SJCRH30 (cell line): ENCODE measurements at places on chromosomes 11 and 22. TPM values are rescaled to one million over a fixed set of nuclear protein-coding genes. Genes with fewer than 3 reads are reported as not detected.

Gene PRG2
- total RNA-seq = not detected in 2 replicates

Gene SLC5A12
- 0.05 and 0.10 TPM in 2 replicates for total RNA-seq

Gene CRYBB1
- total RNA-seq = 0.30 and 0.48 TPM in 2 replicates

Gene ZNF202
- total RNA-seq = 12.7 and 13.5 TPM in 2 replicates

Gene INSC
- not detected in 2 replicates for total RNA-seq
